ENCODE measurements at places on chromosomes 5 and 9.

- DNase-seq, result no peak
These were observed 177.9 kb downstream of the MAPKAP1 start for GRCh38 chr9:125529107-125529506.

DNA sequence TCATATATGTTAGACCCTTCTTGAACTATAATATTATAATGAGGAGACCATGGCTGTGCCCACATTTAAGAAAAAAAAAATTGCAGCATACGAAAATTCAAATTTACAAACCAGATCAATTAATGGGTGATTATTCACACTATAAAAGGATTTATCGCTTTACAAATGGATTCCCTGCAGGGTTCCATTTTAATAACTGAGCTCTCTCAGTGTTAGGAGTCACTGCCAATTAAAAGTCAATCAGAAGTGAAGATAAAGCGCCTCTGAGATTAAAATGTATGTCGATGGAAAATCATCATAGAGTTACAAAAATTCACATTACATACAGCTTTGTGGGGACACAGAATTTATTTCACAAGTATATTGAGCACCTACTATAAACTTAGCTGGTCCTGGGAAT is 66.6 kb upstream of the SMARCA2 start:
- no peak for DNase-seq

DNA sequence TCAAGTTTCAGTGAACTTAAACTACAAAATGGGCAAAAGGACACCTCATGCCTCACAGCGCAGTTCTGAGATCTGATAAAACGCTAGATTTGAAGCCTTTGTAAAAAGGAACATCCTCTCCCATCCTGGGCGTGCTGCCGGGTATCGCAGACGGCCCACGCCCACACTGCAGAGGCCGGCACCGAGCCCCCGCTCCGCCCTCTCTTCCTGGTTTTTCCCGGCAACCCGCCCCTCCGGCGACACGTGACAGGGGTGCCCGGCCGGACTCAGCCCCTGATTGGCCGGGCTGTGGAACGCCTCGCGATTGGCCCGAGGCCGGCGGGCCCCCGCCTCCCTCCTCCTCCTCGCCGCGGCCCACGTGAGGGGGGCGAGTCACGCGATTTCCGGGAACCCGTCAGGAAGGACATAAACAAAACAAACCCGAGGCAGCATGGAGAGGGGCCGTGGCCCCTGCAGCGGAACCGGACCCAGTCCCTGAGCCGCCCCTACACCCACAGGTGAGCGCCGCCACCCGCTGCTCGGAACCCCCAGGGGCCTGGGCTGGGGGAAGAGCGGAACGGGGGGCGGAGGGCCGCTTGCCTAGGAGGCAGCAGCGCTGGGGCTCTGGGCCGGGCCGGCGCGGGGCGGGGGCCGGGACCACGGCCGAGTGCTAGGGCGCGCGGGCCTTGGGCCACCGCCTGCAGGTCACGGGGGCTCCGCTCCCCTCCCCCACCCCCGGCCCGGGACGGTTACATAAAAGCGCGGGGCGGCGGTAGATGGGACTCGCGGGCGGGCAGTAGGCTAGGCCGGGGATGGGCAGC is at the start of gene CREBRF:
CREBRF (plus strand) TSS at position 370 of the 800 bp plus-strand sequence. CDS start 24,424 bp downstream, outside the sequence.
- peak; percentile 97 for DNase-seq

DNA sequence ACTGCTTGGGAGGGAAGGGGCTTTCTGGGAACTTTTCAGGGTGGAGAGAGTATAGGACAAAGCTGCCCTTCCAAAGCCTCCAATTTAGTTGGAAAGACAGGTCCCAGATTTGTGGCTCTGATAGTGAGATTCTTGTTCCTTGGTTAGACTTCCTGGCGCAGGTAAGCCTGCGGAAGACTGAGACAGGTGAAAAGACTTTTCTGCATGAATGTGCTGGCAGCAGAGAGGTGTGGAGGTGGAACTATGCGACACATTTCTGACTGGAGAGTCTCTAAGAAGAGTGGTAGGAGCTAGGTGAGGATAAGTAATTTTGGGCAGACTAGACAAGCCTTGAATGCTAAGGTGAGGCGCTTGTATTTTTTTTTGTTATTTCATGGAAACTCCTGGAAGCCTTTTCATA is 29.9 kb downstream of the NANS start:
- no peak for DNase-seq

GRCh38 chr9:126457175-126457547 is 130.5 kb downstream of the MVB12B start:
- DNase-seq, result no peak

GRCh38 chr9:38359297-38359653 is 33.2 kb upstream of the ALDH1B1 start:
- DNase-seq, result no peak

DNA sequence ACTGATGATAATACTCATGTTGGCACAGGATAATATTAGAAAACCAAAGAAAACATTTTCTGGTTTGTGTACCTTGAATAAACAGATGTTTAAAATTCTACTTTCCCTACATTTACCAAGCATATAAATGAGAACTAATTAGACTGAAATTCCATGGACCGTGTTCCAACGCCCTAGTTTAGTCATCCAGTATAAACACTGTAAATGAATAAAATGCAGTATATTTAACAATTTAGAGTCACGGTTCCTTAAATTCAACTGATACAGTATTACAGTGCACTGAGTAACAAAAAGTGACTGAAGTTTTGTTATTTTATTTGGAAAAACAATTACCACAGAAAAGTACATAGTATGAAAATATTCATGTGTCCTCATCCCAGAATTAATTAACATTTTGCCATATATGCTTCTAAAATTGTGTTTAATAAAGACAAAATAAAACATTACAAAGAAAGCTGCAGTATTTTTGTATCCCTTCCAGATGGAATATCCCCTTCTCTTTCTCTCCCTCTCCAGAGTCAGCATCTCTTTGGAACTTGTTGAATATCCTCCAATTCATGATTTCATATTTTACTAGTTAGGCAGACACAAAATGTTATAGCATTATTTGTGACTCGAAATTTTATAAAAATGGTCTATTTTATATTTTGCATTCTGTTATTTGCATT is 112.5 kb downstream of the HMHB1 start:
- no peak for DNase-seq

DNA sequence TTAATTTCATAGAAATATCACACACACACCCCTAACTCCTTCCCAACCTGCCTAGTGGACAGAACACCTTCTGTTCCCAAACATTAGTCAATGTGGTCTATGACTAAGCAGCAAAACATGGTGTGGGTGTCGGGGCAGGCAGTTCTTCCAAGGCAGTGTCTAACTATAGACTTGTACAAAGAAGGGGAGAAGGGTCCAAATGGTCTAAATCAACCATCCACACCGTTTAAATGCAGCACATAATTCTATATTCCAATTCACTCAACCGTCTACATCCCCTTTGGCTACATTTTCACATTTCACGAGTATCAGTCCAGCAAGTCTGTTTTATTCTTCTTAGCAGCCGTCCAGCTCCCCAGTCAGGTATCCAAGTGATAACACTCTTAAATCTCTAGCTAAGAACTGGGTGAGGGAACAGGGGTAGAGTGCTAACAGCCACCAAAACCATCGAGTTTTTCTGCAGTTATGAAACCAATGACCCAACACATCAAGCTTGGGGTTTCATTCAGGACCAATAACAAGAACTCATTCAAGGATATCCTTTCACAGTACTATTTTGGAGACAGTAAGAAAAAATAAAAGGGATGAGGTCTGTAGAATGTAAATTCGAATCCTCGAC is 3.3 kb downstream of the ZNF608 start:
- DNase-seq, result no peak

- no peak for DNase-seq
These were observed 62.1 kb downstream of the TMOD1 start for GRCh38 chr9:97563458-97564135.

DNA sequence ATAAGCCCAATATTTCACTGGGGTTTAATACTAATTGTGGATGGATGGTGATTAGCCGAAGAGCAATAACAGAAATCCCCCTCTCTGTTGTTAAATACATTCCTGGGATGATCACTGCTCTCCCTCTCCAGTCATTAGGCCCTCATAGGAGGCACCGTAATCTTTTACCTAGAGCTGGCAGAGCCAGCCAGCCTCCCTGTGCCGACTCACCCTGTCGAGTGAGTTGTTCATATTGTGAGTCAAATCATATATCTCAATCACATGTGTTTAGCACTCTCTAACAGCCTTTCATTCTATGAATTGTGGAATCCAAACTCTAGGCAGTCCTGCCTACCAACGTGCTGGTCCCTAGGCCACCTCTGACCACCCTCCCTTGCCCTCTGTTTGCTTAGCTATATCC is 771.0 kb downstream of the IRX1 start:
- DNase-seq, result no peak

- no peak for DNase-seq
These were observed 118.2 kb downstream of the MED27 start for GRCh38 chr9:131961496-131961880.

DNA sequence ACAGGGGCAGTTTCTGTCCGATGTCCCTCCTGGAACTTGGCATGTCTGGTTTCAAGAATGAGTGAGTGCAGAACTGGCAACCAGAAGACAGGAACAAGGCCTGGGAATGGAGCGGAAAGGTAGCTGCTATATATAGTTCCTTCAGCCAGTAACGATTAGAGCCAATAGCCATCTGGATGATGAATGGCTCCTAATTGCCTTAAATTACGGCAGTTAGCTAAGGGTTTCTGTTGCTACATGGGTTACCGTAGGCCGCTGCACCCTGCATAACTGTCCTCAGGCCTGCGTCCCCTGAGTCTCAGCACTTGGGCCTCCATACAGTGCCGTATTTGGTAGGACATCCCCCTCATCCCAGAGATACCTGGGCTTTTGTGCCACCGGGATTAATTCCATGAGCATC is 29.4 kb downstream of the WWC1 start:
- DNase-seq, result no peak

DNA sequence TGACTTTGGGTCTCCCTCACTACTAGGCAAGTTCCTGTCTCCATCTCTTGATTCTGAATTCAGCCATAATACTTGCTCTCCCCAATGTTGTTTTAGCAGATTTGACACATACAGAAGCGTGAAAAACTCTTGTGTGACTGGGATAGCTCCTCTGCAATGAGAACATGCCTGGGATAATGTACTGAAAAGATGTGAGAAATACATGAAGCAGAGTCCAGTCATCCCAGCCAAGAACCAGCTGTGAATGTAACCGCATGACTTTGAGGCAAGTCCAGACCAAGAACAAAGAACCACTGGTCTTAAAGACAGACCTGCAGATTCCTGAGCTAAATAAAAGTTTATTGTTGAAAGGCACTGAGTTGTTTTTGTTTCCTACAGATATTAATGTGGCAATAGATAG is 135.0 kb downstream of the NMUR2 start:
- no peak for DNase-seq

DNA sequence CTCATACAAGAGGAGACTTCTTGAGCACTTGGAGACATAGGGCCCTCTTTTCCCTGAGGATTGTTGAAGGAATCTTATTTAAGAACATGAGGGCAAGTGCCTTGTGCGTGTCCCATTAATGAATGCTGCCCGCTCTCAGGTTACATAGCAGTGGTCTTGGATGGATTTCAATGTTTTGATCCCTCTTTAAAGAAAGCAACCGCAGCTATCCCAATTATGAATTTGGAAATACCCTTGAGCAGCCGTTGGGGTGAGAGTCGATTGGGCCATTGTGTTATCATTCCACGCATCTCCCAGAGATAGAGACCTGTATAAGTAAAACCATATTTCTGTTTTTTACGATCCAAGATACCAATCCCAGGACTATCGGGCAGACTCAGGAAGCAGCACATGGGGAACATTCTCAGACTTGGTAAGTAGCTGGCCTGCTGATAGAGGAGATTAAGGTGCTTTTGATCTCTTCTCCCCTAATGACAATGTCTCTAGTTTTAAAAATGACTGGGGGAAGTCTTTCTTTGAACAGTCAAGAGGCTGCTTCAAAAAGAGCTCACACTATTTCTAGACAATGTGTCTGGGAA is 145.3 kb downstream of the MACROH2A1 start:
- no peak for DNase-seq

GRCh38 chr5:64312491-64312890 is 146.8 kb downstream of the RNF180 start:
- DNase-seq, result no peak

- no peak for DNase-seq
These were observed 1.5 kb upstream of the IL17B start for GRCh38 chr5:149380466-149381121.

- no peak for DNase-seq
These were observed 61.0 kb downstream of the CYSTM1 start for GRCh38 chr5:140235791-140236551.

- DNase-seq, result no peak
These were observed 704.1 kb downstream of the PRELID2 start for GRCh38 chr5:145130996-145131395.

GRCh38 chr5:170633235-170634081 is 129.6 kb downstream of the KCNIP1 start:
- no peak for DNase-seq

DNA sequence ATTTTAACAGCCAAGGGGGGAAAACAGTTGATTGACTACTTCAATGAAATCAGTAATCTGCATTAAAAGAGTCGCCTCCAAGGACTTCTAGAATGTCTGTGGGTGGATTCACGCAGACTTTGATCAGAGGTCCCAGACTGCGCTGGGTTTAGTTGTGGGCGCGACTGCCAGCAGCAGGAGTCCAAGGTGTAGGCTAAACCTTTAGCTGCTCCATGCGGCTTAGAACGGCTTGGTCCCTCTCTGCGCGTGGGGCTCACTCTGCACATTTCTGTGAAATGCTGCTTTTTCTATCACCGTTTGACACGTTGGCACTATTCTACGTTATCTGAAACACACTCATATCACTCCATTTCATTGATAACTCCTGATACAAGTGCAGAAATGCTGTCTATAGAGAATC is 48.6 kb upstream of the IRX2 start:
- no peak for DNase-seq

DNA sequence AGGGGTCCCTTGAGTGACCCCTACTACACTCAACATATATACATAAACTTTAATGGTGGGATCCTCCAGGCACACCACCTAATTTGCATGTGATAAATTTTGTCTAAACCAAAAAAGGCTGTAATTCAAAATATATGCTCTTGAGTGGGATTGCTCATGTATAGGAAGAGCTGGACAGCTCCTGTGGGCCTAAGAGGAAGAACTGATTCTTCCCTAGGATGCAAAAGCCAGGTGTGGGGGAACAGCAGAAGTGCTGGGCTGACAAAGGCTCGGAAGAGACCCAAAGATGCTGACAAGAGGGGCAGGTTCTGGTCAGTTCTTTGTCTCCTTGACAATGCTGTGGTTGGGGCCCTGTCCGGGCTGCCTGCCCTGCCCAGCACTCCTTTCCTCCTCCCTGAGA is 43.9 kb downstream of the PCDH1 start:
- no peak for DNase-seq

All from stimulated activated CD8-positive, alpha-beta memory T cell treated with anti-CD3 and anti-CD28 coated beads, Interleukin-4, amount 100 ng/mL, for 4 hours (primary cell).